ENCODE measurements at places on chromosomes 13 and 19. TPM values are rescaled to one million over a fixed set of nuclear protein-coding genes. Genes with fewer than 3 reads are reported as not detected.

LPAR2 gene
- total RNA-seq, result 50.8 TPM

CYP2F1 gene
- not detected for total RNA-seq

NLRP4 gene
- total RNA-seq, result not detected

IQCN gene
- total RNA-seq, result 4.2 TPM

PEG3 gene
- total RNA-seq, result 0.05 TPM

EDNRB gene
- not detected for total RNA-seq

NLRP11 gene
- not detected for total RNA-seq
